ENCODE measurements at places on chromosomes 12 and 14. TPM values are rescaled to one million over a fixed set of nuclear protein-coding genes. Genes with fewer than 3 reads are reported as not detected.

DNA sequence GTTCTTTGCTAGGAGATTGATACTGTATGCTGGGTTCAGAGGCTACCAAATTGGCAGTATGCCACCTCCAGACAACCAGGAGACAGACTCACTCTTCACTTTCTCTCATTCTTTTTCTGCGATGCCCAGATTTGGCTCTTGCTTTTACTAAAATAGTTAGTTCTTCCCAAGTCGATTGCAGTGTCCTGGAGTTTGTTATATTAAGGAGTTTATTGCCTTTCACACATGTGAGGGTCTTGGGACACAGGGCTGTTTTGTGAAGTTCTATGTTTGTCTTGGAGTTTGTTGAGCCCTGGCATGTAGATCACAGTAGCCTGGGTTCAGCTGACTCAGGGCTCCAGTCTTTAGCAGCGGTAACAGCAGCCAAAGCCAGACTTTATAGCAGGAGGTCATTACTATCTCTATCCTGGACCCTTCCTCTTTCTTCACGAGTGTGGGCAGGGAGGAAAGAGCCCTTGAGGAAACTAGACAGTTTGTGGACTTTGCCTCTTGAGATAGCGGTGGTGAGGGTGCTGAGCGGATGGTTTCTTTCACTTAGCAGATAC lies 1.6 kb downstream of the MLEC start:
- DNase-seq = peak; percentile 50

- no peak for DNase-seq
Measured at GRCh38 chr12:55256831-55257230, 12.4 kb downstream of the OR6C74 start.

DNA sequence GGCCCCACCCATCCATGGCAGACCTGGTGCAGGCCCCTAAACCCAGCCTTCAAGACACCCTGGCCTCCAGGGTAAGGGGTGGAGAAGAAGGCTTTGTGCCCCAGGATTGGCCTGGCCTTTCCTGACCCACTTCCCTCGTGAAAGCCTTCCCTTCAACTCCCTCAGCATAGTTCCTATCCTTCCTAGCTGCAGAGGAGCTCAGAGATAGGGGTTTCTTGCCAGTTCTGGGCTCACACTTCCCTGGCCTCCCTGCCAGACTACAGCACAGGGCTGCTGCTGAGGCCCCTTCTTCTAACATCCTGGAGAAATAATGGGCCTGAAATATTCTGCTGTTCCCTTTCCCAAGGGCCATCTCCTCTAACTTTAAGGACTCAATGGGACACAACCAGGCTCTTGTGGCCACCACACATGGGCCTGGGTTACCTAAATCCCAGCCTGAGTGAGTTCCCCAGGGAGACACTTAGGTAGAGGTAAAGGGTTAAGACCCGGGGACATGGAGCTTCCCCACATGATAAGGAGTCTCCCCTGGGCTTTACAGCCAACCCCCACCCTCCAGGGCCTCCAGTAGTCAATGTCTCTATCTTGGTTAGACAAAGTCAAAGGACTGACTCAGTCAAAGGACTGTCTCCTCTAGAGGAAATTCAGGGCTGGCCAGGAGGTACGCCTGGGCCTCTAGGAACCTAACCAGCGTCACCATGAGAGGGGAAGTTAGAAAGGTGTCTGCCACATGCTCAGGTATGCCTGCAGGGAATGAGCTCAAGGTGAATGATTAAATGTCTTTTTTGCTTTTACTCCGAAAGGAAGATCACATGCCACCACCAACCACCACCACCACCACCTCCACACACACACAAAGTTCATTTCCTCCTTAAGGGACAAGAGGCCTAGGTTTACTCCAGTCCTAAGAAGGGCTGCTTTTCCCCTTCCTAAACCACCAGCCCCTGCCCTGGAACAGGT lies 7.1 kb downstream of the ZFP36L1 start:
- peak; percentile 52 for DNase-seq

GRCh38 chr12:113267621-113268020 lies 46.4 kb downstream of the TPCN1 start:
- DNase-seq = no peak

DNA sequence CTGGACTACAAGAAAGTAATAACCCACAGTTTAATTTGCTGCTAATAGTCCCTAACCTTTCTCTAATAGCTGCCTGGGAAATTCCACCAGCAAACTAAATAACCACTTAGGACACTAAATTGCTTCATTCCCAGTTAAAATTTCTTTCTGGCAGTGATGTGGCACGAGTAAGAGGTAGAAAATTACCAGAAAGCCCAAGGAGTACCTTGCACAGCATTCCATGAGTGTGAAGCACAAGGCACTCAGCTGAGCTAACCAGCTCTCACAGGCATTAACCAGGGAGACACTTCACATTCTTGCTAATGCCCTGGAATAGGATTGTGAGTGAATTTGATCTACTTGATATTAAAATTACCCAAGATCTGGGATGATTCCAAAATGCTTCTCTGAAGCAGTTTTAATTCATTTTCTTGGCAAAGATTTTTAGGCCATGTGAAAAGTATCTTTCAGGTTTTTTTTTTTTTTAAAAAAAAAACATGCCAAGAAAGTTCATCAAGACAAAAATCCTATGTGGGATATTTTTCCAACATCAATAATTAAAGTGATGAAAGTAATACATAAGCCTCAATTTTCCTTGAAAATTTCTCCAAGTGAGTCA lies 29.5 kb downstream of the TSPAN8 start:
- no peak for DNase-seq

P2RX7 gene
- 5.3 TPM for total RNA-seq
